ENCODE measurements at places on chromosomes 1 and 21.

- no peak for DNase-seq
Observed at GRCh38 chr1:164382384-164382783, 176.6 kb upstream of the PBX1 start.

DNA sequence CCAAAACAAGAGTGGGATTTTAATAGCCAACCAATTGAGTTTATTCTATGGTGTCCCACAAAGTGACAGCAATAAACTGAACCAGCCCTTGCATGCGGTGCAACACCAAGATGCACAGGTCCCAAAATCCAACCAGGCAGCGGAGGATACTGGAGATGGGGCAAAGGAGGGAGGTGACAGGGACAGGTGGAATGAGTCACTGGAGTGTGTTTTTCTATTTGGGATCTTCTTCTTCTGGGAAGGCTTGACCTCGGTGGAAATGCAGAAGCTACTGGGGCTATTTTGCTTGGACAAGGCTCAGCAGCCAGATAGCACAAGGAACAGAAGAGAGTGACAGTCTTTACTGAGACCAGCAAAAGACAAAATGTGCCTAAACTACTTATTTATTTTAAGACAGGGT, 97.5 kb downstream of the PLXNA2 start:
- no peak for DNase-seq

GRCh38 chr1:15158506-15159165, 5.1 kb downstream of the TMEM51 start:
- DNase-seq, result no peak

DNA sequence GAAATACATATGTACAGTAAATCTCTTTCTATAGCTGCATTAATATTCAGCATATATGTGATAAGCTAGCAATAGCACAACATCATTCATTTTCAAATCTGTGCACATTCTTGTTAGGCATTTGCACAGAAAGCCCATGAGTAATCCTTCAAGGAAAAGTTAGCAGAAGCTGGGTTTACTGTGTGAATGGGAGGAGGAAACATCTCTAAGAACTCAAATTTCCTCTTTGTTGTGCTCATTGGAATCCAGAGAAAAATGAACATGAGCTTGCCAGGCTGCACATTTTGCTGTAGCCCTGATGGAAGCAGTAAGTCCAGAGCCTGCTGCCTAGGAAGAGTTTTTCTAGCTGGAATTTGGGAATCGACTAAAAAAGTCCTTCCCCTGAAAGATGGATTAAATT, 214.2 kb upstream of the FOXD3 start:
- DNase-seq, result no peak

DNA sequence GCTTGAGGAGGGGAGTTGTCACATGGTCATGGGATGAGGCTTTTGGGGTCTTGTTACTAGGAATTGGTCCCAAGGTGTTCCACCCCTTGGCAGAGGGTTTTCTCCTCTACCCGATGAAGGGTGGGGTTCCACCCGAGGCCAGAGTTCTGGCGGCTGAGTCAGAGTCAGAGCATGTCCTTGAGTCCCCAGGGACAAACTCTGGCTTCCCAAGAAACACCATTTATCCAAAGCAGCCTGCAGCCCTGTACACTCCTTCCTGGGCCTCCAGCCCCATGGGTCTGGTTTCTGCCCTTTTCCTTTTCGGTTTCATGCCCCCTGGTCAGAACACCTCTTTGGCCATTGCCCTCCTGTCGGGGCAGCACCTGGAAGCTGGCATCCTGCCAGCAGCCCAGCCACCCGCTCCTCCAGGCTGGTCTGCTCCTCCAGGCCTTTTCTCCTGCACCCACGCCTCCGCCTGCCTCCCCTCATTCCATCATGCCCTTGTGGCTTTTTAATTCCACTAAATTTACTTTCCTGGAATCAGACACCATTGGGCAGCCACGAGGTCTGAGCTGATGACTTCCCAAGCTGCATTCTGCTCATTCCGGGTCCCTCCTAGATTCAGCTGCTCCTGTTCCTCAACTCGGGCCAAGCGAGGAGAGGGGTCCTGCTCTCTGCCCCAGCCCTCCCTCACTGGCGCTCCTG, 301.7 kb upstream of the VAMP3 start:
- DNase-seq, result no peak

- DNase-seq, result no peak
Observed at GRCh38 chr1:14666962-14667650, 68.6 kb downstream of the KAZN start.

- DNase-seq, result no peak
Observed at GRCh38 chr21:26732432-26733221, 112.6 kb downstream of the ADAMTS1 start.

DNA sequence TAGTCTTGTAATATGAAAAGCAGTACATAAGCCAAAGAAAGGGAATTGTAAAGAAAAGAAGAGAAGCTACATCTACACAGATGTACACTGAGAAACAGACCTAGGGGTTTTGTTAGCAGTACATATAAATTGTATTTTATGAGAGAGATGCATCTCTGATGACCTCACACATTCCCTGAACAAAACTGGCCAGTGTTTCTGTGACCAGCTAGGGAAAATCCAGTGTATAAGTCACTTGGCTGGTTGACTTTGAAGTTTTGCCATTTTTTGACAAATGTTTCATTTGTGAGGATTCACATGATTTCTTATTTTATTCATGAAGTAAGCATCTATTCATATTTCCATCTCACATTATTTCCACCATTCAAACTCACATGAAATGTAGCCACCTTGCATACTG, 28.3 kb upstream of the DYNLT5 start:
- DNase-seq, result no peak

GRCh38 chr1:206769304-206769731, 1.3 kb upstream of the IL19 start:
- DNase-seq, result no peak

DNA sequence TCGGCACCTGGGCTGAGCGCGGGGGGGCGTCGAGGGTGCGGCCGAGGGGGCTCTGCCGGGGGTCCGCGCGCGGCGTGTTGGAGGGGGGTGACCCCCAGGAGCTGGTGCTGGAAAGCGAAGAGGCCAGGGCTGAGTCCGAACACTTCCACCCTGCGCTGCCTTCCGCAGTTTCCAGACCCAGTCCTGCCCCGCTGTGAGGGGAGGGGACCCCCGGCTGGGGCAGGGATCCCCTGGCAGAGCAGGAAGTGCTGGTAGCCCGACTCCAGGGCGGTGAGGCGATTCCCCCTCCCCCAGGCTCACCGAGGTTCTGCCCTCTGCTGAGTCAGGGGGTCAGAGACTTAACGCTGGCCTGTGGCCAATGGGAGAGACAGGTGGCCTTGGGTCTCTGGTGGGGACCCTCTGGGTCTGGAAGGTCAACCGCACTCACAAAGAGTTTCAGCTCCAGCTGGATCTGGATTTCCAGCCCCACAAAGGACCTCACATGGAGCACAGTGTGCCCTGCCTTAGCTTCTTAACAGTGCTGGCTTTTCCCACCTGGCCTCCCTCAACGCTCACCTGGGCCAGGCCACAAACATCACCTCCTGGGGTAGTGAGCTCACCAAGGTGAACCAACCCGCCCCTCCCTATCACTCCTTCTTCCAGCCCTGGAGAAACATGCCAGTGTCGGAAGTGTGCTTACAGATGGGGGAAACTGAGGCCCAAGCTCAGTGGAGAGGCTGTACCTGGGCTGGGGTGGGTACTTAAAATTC, 39.8 kb upstream of the SYNC start:
- no peak for DNase-seq

GRCh38 chr1:2033165-2033564, 14.0 kb downstream of the GABRD start:
- no peak for DNase-seq

DNA sequence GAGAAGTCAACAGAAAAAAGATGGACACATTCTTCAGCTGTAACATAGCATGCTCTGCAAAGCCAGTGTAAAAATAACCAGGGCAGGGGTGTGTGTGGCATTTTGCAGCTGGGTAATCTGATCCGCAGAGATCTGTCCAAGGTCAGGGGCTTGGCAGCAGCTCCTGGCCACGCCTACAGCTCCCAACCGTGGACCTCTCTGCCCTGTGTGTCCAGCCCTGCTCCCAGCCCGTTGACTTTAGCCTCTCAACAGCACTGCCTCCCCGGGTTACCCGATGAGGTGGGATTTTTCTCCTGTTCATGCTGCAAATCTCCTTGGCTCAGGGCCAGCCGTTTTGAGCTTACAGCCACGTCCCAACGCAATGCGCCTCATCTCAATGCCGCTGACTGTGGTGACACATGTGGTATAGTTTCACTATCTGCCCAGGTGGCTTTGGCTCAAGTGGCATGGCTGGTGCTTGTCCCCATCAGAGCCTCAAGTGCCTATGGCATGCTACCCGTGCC, 68.1 kb downstream of the VWA5B1 start:
- DNase-seq, result peak; percentile 24

GRCh38 chr1:159843459-159843858, 16.8 kb downstream of the SLAMF8 start:
- DNase-seq, result no peak

GRCh38 chr1:73009938-73010337, 727.6 kb upstream of the NEGR1 start:
- no peak for DNase-seq

GRCh38 chr1:72438270-72438669, 155.9 kb upstream of the NEGR1 start:
- no peak for DNase-seq

DNA sequence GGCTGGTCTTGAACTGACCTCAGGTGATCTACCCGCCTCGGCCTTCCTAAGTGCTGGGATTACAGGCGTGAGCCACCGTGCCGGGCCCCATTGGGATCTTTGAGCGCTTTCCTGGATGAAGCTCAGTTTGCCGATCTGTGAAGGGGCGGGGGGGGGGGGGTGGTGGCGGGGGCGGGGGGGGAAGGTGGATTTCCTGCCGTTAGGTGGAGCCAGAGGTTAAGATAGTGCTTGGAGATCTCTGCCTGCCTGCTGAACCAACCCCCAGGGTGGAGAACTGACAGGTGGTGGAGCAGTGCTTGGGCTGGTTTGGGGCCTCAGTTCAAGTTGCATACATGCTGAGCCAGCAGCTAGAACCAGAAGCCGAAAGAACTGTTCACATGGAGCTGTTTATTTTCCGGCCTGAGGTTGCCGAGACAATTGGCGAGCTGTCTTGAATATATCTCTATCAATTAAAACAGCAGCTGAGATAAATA, 1.7 kb downstream of the TMCC2 start:
- DNase-seq, result peak; percentile 75

DNA sequence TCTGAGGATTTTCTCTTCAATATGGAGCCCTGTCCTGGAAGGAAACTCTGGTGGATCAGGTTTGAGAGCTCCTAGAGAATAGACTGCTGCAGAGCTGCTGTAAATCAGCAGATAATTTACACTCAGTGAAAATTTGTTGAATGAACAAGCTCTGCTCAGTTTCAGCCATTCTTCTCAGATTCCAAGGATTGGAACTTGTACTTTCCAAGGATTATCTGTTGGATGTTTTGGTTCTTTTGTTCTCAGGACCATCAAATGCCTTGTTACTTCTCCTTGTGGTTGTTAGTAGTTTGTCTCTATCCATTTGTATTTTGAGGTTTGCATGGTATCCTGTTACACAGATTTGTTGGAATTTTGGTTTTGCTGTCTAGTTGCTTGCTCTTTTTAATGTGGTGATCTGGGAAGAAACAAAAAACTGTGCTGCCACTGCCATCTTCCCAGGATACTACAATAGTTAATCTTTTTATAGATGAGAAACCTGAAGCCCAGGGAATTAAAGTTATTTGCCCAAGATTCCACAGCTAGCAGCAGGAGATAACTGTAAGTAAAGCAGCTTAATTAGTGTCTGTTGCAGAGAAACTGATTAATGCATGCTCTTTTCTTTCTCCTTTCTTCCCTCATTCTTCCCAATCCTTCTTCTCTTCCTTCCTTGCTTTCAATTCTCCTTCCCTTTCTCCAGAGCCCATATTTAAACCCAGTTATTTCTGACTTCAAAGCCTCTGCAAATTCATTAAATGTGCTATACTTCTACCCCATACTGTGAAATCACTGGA, 21.7 kb upstream of the KIFAP3 start:
- no peak for DNase-seq

GRCh38 chr1:150473659-150474058, 13.6 kb upstream of the TARS2 start:
- DNase-seq, result no peak

DNA sequence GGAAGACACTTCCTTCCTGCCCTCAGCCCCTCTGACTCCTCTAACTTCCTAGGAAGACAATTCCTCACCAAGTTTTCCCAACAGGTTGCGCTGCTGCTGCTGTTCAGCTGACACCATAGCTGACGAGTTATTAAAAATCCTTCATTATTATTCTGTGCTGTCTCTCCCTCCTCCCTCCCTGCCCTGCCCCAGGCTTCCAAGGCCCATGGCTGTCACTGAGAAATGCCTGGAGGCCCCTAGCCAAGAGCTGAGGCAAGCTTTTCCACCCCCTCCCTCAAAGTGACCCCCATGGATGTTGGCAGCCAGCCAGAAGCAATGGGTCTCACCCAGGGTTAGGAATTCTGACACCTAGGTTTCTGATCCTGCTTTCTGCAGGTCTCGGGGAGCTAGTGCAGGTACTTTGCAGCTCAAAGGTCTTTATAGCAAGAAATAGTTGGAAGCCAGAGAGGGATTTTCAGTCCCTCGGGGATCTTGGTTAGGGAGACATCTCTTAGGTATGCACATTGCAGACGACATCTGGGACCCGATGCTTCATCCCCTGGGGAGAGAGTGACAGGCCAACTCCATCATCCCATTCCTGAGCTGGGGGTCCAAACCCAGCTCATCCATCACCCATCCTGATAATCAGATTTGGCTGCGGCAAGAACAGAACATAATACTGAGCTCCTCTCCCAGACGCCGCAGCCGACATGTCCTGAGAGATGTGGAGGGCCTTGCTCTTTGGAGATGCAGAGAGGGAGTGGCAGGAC, 65.0 kb downstream of the KIRREL1 start:
- DNase-seq, result no peak

- DNase-seq, result no peak
Observed at GRCh38 chr21:28336314-28336713, 656.4 kb downstream of the LTN1 start.

- no peak for DNase-seq
Observed at GRCh38 chr21:16838331-16838730, 674.5 kb upstream of the CXADR start.

- DNase-seq, result no peak
Observed at GRCh38 chr1:198775606-198776005, 136.8 kb downstream of the PTPRC start.

DNA sequence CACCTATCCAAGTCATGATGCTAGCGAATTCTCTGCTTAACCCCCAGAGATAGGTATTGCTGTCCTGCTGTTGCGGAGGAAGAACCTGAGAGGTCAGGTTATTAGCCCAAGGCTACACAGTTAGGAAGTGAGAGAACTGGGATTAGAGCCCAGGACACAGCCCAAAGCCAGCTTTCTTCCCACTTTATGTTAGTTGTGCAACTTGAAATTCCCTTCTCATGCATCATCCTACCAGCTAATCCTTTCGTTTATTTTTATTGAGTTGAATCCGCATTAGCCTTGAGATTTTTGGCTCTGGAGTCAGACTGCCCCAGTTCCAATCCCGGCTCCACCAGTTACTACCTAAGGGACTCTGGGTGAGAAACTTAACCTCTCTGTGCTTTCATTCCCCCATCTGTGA, 65.4 kb downstream of the PLEKHA6 start:
- no peak for DNase-seq

DNA sequence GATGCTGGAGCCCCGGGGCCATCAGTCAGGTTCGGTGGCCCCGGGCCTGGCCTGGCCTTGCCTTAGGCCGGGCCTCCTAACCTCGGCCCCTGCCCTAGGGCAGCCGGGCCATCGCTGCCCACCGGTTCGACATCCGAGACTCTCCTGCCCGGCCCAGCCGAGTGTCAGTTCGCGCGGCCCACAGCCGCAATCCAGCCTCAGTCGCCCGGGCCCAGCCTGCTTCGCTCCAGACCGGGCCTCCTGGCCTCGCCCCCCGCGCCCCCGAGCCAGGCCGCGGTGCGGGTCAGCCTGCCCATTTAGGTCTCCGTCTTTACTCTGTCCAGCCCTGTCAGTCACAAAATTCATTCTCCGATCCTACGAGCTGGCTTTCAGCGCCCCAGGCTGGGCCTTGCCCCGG, 777 bp downstream of the LRRC41 start:
- peak; percentile 10 for DNase-seq

Measured in DMS79 (cell line).